ENCODE measurements at places on chromosomes 5 and 9.

DNA sequence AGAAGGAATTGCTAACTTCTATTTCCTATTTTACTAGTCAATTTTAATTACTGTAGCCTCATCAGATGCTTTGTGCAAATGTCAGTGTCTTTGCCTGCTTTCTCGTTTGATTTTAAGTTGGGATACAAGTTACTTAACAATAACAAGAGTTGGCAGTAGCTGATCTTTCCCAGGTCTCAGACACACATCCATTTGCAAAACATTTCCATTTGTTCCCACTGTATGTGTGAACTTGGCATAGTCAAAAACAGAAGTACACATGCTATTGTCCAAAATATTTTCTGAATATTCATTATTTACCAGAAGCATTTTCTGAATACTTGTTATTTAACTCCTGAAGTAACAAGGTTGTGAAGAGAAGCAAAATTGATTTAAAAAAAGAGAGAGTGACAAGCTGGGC, 35.0 kb upstream of the NAA35 start:
- ATAC-seq: no peak

GRCh38 chr5:90201923-90202322, 207.6 kb downstream of the CETN3 start:
- no peak for ATAC-seq

DNA sequence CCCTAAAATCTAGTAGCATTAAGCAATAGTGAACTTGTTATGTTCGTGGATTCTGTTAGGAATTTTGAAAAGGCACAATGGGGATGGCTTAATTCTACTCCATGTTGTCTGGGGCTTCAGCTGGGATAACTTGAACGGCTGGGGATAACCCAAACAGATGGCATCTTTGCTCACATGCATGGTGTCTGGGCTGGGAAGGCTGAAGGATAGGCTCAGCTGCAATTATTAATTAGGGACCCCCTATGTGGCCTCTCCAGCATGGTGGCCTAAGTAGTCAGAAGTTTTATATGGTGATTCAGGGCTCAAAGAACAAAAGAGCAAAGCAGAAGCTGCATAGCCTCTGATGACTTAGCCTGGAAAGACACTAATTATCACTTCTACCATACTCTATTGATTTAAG, 551.1 kb downstream of the PSAT1 start:
- ATAC-seq: no peak

DNA sequence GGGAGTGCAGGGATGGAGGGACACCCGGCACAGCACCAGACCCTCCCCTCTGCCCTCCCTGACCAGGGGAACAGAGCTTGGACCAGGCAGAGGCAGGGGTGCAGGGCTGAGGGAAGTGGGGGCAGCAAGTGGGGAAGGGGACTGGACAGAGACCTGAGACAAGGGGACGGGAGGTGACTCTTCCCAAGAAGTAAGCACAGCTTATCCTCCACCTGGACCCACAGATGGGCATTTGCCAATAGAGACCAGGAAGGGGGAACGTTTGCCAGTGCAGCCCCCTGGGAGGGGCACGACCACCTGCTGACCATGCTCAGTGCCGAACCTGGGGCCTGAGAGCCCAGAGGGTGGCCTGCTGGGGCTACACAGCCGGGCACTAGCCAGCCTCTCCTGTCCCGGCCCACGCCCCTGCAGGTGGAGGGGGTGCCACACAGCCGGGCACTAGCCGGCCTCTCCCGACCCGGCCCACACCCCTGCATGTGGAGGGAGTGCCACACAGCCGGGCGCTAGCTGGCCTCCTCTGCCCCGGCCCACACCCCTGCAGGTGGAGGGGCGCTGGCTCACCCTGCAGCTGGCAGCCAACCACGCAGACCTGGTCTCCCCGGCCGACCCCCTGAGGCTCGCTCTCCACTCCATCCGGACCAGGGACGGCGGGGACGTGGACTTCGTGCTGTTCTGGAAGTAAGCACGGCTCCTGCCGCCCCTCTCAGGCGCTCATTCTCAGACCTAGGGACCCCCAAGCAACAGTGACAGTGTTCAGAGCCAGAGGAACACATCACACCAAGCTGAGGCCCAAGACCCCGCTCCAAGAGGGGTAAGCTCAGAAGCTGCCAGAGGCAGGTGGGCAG, 24.3 kb downstream of the GLT6D1 start:
- ATAC-seq: no peak

GRCh38 chr5:100800562-100800961, 102.5 kb downstream of the ST8SIA4 start:
- no peak for ATAC-seq
